Left lobe of liver (tissue), 2 donors: ENCODE measurements at places on chromosomes 13 and 19.

GRCh38 chr13:32535115-32535514 lies 3.5 kb downstream of the N4BP2L2 start:
- no peak for DNase-seq

DNA sequence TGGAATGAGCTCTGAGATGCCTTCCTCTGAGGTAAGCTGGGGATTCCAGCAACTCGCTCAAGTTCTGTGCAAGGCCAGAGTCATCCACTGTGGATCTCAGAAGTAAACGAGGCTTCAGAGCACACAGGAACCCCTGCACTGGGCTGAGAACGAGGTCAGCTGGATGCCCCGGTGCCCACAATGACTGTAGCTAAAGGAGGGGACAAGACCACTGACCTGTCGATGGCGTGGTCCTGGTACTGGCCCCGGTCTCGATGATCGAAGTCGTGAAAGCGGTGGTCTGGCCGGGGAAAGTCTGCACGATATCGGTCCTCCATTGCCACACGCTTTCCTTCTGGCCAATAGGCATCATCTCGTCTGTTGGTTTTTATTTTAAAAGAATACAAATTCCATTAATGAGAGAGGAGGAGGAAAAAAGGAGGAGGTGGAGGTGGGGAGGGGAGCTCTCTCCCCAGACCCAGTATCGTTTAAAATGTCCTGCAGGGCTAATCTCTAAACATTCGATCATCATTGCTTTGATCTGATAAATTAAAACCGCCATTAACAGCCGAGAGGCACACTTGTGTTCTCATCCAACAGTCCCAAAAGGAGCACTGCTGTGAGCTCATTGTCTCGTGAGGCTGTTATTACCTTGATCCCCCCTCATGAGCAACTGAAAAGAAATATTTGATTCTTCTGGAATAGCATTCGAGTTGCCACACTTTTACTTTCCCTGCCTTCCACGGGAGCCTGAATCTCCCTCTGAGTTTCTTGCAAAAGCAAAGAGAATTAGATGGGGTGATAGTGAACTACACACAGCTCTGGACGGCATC lies 25.0 kb upstream of the TINCR start:
- DNase-seq, result no peak

DNA sequence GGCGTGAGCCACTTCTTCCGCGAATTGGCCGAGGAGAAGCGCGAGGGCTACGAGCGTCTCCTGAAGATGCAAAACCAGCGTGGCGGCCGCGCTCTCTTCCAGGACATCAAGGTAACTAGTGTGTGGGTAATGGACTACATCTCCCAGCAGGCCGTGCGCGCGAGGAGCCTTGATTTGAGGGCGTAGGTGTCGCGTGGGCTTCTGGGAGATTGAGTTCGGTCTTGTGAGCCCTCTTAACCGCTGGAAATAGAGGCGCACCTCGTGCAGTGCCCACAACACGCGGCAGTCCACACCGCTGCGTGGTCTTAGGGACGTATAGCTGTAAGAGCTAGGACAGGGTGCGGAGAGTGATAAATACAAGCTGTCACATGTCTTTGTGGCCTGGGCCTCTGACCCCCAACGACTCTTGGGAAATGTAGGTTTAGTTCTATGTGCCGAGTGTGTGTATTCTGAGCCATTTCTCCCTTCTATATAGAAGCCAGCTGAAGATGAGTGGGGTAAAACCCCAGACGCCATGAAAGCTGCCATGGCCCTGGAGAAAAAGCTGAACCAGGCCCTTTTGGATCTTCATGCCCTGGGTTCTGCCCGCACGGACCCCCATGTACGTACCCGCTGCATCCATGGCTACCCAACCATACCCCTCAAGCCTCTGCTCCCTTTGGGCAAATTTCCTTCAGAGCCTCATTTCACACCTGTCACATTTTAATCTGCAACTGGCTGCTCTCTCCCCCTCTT lies 864 bp downstream of the FTL start:
- DNase-seq, result peak; percentile 76

- no peak for DNase-seq
These were observed 22.2 kb downstream of the DCLK1 start for GRCh38 chr13:36108954-36109353.

- DNase-seq, result no peak
These were observed 105.4 kb downstream of the ATP11A start for GRCh38 chr13:112795277-112795676.

DNA sequence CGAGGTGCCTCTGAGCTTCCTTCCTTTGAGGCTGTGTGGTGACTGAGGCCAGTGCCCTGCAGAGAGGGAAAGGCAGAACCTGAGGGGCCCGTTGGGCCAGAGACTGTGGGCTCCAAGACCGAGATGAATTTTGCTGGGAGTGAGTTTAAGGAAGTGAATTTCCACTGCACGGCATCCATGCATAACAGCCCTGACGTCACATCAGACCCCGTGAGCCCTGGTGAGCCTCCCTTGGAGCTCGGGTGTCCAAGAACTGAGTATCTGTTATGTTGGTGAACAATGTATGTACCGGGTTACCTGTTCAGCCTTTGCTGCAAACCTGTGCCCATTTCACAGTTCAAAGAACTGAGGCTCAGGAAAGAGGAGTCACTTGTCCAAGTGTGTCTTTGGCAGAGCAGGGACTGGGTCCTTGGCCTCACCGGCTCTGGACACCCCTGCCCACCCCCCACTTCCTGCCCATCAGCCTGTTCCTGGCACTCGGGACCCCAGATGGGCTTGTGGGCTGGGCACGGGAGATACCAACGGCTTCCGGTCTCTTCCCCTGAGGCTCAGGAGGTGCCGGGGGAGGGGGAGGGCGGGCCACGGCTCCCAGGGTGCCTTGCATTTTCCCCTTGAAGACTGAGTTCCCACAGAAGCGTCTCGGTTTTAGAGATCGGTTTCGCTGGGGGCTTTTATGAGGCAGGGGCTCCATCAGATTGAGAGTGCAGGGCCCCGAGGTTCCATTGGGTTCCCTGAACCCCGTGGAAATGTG lies 33.7 kb downstream of the NFILZ start:
- DNase-seq, result no peak

DNA sequence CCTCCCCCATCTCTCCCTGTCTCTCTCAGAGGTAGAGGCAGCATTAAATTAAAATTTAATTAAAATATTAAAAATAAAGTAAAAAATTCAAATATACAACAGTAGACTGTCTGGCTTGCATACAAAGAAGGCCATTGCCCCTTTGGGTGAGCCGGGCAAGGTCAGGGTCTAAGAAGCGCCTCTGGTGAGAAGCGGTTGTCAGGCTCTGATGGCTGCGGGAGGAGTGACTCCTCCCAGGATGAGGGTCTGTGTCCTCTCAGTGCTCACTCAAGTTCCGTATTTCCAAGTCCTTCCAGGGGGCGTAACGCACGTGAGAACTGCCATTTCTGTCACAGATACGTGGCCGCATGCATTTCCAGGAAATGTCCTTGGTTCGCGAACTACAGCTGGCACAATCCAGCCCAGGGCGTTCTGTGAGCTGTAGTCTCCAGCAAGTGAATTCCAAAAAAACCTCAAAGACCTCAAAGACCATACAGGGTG lies 737 bp upstream of the ZNF181 start:
- DNase-seq, result no peak

DNA sequence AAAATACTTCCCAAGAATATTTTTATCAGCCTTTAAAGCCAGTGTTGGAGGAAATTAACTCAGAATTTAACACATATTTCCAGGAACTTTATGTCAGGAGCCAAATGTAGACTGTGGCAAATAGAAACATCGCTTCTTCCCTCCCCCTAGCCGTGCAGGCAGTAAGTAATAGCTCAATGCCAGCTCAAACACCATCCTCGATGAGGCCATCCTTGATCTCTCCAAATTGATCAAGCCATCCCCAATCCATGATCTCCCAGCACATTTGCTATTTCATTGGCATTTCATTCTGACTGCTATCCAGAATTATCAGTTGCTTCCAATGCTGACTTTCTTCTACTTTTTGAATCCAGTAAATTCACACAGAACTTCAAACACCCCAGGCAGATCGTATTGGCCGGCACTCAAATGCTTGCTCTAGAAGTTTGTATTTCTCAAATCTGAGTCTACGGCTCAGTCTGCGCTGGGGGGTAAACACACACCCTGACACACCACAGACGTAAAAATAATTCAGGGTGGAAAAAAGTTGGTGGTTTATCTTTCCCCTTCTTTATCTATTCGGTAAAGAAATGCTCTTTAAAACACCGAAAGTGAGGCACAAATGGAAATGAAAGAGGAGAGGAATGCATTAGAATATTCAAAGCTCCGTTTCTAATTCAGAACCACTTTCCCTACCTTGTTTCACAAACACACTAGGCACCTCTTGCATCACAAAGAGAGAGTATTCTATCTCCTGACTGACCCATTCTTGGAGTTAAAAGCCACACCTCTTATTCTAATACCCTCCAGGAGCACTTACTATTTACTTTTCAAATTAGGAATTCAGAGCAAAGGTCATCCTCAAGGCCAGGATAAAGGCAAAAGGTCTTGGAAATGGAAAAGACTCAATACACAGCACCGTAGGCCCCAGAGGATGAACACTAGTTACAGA lies 991 bp downstream of the OBI1 start:
- DNase-seq, result no peak

GRCh38 chr13:60407095-60407494 lies 10.1 kb downstream of the TDRD3 start:
- DNase-seq, result no peak

GRCh38 chr19:10580979-10581631 lies 6.0 kb downstream of the AP1M2 start:
- peak; percentile 83 for DNase-seq

- peak; percentile 70 for DNase-seq
These were observed 1.1 kb downstream of the FOXO1 start for GRCh38 chr13:40665126-40666044.

GRCh38 chr19:30431591-30431990 lies 59.4 kb downstream of the ZNF536 start:
- DNase-seq, result no peak

GRCh38 chr19:31545777-31546176 lies 196.5 kb upstream of the TSHZ3 start:
- peak; percentile 15 for DNase-seq

GRCh38 chr19:29645911-29646310 lies 19.4 kb upstream of the PLEKHF1 start:
- DNase-seq, result peak; percentile 71

GRCh38 chr13:106507560-106508274 lies 27.7 kb downstream of the EFNB2 start:
- DNase-seq, result no peak

GRCh38 chr13:55577082-55577846 lies 1563.5 kb upstream of the PRR20A start:
- DNase-seq, result no peak

GRCh38 chr19:55528030-55528803 lies 8.7 kb downstream of the SBK2 start:
- DNase-seq, result no peak

GRCh38 chr13:78239714-78240113 lies 321.1 kb upstream of the EDNRB start:
- DNase-seq, result no peak

DNA sequence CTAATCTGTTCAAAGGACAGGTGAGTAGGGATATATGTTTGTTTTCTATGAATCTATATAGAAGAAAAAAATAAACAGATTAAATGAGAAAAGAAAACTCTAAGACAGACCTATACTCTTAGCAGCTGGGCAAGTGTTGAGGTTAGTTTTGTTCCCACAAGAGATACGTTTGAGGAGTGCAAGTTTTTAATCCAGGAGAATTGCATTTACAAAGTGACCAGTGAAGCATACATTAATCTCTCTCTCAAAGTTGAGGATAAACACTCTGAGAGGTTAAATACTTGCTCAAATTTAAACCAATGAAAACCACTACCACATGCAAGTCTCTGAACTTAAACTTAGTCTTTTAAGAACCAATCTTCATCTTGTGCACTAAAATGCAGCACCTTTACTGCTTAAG lies 930.5 kb upstream of the MIR17HG start:
- no peak for DNase-seq

DNA sequence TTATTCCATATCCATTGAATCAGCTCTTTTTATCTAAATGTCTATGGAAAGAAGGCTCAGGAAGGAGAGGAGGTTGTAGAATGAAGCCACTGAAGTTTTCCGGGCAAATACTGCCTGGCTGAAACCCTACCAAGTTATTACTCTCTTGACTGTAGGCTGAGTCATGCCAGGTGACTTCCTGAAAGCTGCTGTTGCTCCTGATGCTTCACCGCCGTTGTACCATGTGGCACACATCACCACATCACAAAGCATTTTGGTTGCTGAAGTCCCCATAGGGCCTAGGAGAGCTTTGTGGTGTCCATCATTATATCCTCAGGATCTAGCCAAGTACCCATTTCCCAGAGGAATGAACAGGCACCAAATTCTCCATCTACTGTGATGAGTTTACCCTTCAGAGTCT lies 11.1 kb upstream of the TDRD12 start:
- DNase-seq, result no peak

- no peak for DNase-seq
These were observed 1.3 kb upstream of the ZNF30 start for GRCh38 chr19:34925278-34925855.

DNA sequence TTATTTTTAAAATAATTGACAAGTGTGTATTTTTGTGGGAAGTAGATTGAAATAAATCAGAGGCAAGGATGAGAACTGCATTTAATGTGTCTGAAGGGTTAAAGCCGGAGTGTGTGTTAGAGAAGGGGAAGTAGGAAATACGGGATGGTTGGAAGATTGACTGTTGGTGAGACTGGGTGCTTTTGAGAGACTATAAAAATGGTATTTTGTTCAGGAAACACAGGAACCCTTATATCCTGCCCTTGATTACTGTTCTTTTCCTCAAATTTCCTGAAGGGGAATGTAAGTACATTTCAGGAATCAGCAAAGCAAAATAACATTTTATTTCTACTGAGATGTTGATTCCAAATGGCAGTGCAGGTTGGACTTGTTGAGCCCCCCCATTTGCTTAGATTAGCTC lies 15.1 kb downstream of the IFT88 start:
- no peak for DNase-seq

DNA sequence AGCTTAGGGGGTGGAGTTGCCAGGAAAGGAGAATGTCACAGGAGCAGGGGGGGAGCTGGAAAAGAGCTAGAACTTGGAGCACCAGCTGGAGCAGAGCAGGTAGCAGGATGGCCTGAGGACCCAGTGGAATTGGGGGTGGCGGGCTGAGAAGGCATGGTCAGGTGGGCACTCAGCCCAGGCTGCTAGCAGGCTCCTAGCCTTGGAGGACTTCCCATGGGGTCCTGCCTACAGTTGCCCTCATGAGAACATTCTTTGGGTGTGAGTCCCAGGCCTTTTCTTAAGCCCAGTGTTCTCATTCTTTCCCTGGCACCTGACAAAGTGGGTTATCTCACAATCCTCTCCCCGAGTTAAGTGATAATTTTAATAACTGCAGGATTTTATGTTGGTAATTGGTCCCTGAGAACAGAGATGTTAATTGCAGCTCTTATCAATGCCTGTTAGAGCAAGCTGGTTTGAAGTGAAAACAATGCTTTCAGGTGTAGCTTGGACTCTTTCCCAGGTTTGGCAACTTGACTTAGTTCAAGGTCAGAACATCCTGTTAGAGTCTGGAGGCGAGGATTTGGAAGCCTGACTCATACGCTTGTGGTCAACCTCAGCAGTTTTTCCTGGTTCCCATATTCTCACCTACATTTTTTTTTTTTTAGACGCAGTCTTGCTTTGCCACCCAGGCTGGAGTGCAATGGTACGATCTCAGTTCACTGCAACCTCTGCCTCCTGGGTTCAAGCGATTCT lies 18.1 kb upstream of the OLFM4 start:
- no peak for DNase-seq

GRCh38 chr13:79406597-79406908 lies 498 bp upstream of the RBM26 start:
- no peak for DNase-seq
